ENCODE measurements at places on chromosomes 12 and 14. TPM values are rescaled to one million over a fixed set of nuclear protein-coding genes. Genes with fewer than 3 reads are reported as not detected.

The LRRC43 gene
- polyA plus RNA-seq, result 3.7 TPM

The REM2 gene
- 0.88 TPM for polyA plus RNA-seq

The GUCY2C gene
- not detected for polyA plus RNA-seq

The NOS1 gene
- 0.25 TPM for polyA plus RNA-seq

The DEPDC4 gene
- 0.77 TPM for polyA plus RNA-seq

The NID2 gene
- polyA plus RNA-seq, result 3.4 TPM

The C14orf39 gene
- 0.02 TPM for polyA plus RNA-seq

The TMEM63C gene
- 0.41 TPM for polyA plus RNA-seq

The LRRC10 gene
- not detected for polyA plus RNA-seq

The SLC22A17 gene
- polyA plus RNA-seq, result 5.4 TPM

The TMPRSS12 gene
- polyA plus RNA-seq, result not detected

The FSCB gene
- not detected for polyA plus RNA-seq
